ENCODE measurements at places on chromosomes 7 and 10. TPM values are rescaled to one million over a fixed set of nuclear protein-coding genes. Genes with fewer than 3 reads are reported as not detected.

DNA sequence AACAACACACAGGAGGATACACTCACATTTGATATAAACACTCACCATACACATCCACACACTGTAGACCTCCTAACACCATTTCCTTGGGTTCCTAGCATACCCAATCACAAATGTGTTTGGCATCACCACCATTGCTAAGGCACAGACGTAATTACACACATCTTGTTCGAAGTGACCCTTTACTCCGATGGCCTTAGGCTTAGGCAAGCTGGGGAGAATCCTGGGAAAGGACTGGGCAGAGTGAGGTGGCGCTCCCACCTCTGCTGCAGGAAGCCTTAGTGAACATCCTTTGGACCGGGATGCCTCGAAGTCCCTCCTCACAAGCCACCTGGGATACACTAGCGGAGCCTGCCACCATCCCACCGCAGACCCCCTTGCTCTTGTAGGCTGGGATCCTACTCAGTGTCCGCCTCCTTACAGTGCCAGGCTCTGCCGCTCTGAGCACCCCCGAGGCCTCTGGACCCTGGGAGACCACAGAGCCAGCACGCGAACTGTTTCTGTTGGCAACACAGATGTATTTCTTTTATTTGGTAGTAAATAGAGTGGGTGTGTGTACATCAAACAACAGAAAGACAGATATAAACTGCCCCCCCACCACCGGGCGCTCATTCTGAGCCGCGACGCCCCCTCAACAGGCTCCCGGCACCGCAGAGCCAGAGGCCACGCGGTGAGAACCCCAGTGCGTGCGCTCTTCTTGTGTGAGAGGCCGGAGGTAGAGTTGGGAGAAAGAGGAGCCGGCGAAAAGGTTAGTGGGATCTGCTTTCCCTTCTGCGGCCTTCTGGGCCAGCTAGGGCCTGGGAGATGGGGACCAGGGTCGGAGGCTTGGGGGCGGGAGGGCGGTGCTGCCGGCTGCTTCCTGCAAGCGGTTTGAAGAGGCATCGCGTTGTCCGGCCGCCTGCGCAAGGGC, 5.9 kb upstream of the HMX2 start:
- DNase-seq = no peak
- H3K36me3 ChIP-seq = no peaks in the 10 kb centered on the region
- peaks cover 99% of the 10 kb centered on the region for H3K27me3 ChIP-seq
- H3K4me3 ChIP-seq = no peak overlapping the region
- H3K27ac ChIP-seq = no peak overlapping the region

DNA sequence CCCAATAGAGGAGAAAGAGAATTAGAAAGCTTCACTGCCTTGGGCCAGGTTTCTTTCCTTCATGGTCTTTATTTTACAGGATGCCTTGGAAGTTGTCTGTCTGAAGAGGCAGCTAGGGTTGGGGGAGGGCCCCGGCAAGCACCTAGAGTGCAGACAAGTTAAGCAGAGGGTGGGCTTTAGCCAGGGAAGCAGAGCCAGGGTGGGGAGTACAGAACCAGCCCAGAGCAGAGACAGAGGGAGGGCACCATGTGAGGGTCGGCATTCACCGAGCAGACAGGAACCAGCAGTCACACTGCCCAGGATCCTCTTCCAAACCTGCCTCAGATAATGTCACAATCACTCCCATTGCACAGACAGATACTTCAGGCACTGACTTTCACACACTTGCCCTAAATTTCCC, 75.9 kb downstream of the ADARB2 start:
- H3K27ac ChIP-seq = no peak overlapping the region
- no peak overlapping the region for H3K4me3 ChIP-seq
- H3K4me1 ChIP-seq = no peaks in the 10 kb centered on the region
- DNase-seq = no peak

SP4 gene
- 2.6 TPM for total RNA-seq

NUTM2B gene
- 1.2 TPM for total RNA-seq
